ENCODE measurements at places on chromosomes 12 and 14.

GRCh38 chr14:103527408-103528145 lies 1.4 kb upstream of the TRMT61A start:
- peak; percentile 66 for DNase-seq

- DNase-seq, result no peak
These were observed 72.0 kb downstream of the PAPOLA start for GRCh38 chr14:96574171-96574632.

DNA sequence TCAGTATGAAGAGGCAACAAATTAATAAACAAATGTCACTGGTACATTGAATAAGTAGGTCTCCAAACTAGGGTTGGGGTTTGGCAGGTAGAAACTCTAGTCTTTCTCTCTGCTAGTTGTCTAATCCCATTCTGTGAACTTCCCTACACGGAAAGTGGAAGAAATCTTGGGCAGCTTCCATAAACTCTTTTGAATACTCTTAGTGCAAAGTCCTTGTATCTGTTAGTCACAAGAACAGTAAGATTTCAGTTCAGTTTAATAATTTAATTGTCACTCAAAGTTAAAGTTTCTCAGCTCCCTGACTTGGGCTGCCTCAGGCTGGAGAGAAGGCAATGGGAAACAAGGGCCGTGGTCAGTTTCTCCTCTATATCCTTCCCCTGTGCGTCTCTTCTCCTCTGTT lies 135.4 kb upstream of the MDM1 start:
- no peak for DNase-seq

- no peak for DNase-seq
These were observed 23.0 kb downstream of the EVL start for GRCh38 chr14:100088226-100088625.

DNA sequence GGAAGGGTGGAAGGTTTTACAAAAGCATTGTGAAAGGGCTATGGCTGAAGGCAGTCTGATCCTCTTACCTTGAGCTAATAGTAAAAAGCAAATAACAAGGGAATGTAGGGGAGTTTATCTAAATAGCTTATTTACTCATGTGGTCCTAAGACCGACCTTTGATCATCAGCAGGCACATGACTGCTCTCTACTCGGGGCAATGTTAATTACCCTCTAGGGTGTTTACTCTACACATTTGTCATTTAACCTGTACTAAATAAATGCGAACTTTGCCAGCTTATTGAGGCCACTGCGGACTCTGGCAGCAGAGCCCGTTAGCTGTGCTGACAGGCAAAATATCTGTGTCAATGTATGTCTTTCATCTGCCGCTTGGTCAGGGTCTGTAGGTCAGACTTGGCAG lies 768.3 kb upstream of the ATXN7L3B start:
- no peak for DNase-seq

- DNase-seq, result no peak
These were observed 85.6 kb downstream of the CCDC92 start for GRCh38 chr12:123886931-123887582.

DNA sequence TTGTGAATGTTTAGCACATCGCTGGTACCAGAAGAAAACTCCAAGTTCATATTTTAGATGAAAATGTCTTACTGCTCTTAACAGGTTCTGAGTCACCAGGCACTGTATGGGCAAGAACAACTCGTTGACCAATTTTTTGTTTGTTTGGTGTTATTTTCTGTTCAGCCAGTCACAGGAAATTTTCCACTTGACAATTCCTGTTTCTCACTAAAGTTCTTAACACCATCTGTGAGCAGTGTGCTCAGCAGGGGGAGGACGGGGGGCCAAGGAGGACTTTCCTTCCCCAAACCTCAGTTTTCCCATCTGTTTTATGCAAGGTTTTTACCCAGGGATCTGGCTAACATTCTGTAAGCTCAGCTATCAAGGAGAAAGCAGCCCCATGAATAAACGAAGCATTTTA lies 3.0 kb downstream of the NUAK1 start:
- no peak for DNase-seq

- no peak for DNase-seq
These were observed 43.1 kb downstream of the STX2 start for GRCh38 chr12:130795906-130796305.

DNA sequence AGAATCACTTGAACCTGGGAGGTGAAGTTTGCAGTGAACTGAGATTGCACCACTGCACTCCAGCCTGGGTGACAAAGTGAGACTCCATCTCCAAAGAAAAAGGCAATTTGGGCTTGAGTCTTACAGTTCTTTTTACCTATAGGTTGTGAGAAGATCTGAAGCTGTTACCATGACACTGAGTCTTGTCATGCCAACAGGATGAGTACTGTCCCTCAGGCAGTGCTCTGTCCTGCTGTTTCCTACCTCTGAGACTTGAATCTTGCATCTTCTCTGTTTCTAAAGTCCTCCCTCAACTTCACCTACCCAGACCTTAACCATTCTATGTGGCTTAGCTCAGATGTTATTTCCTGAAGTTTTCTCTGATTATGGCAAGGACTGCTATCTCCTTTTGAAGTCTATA lies 400.8 kb upstream of the PRICKLE1 start:
- DNase-seq, result no peak

DNA sequence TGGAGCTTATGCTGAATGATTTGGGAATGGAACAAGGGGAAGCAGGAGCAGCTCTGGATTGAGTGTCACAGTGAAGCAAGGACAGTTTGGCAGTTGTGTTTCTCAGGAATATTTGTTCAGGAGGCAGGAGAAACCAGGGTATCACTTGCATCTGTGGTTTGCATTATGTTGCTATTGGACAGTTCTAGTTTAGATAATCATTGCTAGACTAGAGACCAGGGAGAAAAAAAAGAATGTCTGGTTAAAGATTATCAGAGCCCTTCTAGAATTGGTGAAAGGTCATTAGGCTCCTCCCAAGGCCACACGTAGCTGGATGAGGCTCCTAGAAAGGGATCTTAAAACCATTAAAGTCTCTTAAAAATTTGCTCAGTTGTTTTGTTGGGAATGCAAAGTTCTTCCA lies 17.0 kb upstream of the SRSF5 start:
- DNase-seq, result no peak

DNA sequence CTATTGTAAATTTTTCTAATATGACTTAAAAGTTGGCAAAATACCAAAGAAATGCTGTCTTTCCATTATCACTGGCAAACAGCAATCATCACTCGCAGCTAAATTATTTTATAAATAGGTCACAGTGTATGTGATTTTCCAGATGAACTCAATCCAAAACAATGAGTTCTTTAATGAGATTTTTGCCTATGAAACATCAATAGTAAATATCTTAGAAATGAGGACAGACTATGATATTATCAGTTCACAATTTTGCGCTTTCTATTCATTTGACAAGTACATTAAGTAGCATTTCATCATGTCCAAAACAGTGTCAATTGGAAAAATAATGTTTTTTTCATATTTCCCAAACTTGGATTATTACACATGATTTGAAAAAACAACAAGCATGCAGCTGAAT lies 65.7 kb downstream of the PIK3C2G start:
- DNase-seq, result no peak

DNA sequence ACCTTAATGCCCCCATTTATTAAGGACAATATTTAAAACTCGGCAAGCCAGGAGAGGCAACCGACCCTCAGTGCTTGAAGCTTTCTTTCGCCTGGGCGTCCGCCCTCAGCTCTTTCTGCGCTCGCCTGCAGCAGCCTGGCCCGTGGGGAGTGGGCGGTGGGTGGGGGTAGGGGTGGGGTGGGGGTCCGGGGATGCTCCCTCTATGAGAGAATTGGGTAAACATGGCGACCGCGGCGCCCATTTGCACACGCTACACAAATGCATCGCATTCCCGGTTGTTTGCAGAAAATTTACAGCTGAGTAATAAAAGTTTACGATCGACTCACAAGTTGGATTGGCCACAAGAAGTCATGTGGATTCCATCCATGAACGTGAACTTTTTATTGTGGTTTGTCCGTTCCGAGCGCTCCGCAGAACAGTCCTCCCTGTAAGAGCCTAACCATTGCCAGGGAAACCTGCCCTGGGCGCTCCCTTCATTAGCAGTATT lies 7.7 kb downstream of the HOXC8 start:
- peak; percentile 95 for DNase-seq

GRCh38 chr12:120586860-120587259 lies 5.7 kb upstream of the POP5 start:
- DNase-seq, result no peak

GRCh38 chr12:108260039-108260438 lies 79.1 kb downstream of the CMKLR1 start:
- no peak for DNase-seq

- DNase-seq, result peak; percentile 73
These were observed 17.8 kb upstream of the HDAC7 start for GRCh38 chr12:47837190-47838171.

- no peak for DNase-seq
These were observed 346.4 kb downstream of the ZFP36L1 start for GRCh38 chr14:68446243-68447040.

DNA sequence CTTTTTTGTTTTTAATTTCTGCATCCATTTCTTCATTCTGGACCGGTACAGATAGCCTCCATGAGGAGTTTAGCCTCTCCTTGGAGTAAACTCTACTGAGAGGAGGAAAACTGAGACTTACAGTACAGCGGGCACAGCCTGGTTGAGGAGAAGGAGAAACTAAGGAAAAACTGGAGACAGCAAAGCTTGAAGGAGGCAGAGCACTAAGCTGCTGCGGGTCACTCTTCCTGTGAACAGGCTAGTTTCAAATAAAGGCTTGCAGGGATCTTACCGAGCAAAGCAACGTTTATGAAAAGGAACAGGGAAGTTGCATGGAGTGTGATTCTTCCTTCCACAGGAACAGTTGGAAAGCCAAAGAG lies 348 bp upstream of the SSTR1 start:
- DNase-seq, result no peak

- peak; percentile 18 for DNase-seq
These were observed 10.5 kb upstream of the ZDHHC22 start for GRCh38 chr14:77151918-77152588.

- DNase-seq, result no peak
These were observed 108.3 kb downstream of the PTPN11 start for GRCh38 chr12:112527082-112527481.

DNA sequence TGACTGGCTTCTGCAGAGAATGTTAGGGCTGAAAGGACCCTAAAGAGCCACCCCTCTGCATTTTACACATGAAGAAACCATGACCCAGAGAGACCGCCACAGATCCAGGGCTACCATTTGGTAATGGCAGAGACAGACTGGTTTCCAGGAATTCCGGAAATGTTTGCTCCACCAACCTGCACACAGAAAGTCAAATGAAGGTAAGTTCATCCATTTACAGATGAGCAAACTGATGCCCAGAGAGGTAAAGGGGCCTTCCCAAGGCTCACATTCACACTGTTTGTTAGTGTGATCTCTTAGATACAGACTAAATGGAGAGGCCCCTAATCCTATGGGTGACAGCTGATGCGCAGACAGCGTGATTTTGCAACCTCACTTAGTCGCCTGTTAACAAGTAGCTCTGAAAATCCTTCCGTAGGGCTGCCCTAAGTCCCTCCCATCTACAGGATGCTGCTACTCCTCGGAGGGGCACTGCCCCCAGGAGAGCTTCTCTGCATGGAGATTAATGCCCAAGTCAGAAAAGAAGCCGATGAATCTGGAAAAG lies 33.8 kb downstream of the ZFP36L1 start:
- DNase-seq, result no peak

- DNase-seq, result peak; percentile 94
These were observed 198.9 kb downstream of the RBM19 start for GRCh38 chr12:113766879-113767878.

DNA sequence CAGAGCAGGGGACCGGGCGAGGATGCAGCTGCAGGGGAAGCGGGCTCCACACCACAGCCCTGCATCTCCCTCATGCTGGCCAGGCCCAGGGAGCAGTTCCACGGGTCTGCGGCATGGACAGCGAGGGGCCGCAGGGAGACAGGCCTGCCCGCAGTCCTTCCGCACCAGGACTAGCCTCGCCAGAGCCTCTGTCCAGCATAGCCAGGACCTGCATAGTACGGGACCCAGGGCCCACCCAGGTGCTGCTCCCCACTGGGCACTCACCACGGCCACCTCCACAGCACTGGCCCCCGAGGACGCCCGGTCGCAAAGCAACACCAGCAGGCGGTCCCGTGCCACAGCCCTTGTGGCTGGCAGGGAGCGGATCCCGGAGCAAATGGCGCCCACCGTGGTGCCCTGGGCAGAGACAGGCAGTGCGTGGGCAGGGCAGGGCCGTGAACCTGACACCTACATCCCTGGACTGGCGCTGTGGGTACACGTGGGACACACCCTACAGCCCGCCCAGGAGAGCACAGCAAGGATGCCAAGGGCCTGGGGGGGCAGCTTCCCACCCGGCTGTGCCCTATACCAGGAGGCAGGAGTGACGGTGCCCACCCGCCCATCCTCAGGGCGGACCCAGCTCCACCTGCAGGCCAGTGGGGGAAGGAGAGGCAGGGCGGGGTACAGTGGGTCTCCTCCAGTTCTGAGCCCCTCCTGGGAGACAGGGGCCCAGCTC lies 23.8 kb downstream of the JAG2 start:
- no peak for DNase-seq

- peak; percentile 49 for DNase-seq
These were observed 60.4 kb downstream of the KITLG start for GRCh38 chr12:88519802-88520435.

GRCh38 chr12:69653703-69654102 lies 43.0 kb upstream of the LRRC10 start:
- DNase-seq, result peak; percentile 51

- DNase-seq, result peak; percentile 22
These were observed 161.2 kb downstream of the NTF3 start for GRCh38 chr12:5593086-5593485.

DNA sequence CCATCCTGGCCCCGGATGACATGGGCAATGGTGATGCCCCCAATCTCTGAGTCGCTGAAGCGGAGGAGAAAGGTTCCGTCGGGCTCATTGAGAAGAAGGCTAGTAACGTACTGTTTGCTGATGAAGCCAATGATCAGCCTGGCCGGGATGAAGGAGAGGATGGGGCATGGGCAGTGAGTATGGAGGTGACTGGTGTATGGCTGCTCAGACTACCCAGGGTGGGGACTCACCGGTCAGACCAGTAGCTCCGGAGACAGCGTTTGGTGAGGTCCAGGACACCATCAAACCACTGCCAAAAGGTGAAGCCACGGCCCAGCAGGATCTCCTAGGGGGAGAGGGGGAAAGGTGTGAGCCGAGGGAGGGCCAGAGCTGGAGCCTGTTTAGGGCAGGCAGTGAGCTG lies 10.9 kb downstream of the NAB2 start:
- no peak for DNase-seq

GRCh38 chr12:111993292-111994150 lies 19.4 kb downstream of the TMEM116 start:
- no peak for DNase-seq

GRCh38 chr12:4282892-4283511 lies 9.4 kb downstream of the CCND2 start:
- no peak for DNase-seq

- DNase-seq, result no peak
These were observed 417.1 kb upstream of the TMTC1 start for GRCh38 chr12:30200864-30201263.

GRCh38 chr14:51094282-51094821 lies 553 bp downstream of the TRIM9 start:
- DNase-seq, result no peak

- DNase-seq, result no peak
These were observed 93.5 kb downstream of the LMNTD1 start for GRCh38 chr12:25459541-25459951.

DNA sequence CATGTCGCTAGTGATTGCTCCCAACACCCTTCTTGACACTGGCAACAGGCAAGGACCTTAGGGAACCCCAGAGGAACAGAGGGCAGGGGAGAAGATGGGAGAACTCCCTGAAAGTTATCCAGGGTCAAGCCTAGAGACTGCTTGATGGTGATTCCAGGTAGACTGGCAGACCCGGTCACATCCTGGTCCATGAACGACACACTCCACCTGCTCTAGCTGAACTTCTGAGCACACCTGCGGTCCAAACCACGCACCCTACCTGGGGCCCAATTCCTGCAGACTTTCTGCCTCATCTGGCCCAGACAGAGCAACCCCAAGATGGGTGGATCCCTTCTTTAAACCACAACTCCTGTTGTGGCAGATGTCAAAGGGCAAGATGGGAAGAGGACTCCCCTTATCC lies 34.2 kb downstream of the NCKAP5L start:
- DNase-seq, result no peak
